ENCODE measurements at places on chromosomes 1 and 21.

DNA sequence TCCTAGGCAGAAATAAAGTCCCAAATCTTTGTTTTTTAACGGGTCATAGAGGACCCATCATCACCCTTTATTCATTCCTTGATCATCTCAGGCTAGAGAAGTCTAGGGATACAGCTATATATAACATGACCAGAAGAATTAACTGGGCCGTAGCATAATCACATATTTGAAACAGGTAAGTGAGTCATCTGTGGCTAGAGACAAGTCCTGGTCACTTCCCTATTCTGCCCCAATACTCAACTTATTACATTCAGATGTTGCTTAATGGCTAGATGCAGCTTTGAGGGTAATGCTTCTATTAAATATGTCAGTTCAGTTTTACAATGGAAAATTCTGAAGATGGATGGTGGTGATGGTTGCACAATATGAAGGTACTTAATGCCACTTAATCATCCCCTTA lies 47.0 kb downstream of the EXO1 start:
- DNase-seq, result no peak

GRCh38 chr1:26079960-26080814 lies 12.8 kb upstream of the TRIM63 start:
- no peak for DNase-seq

GRCh38 chr1:112840631-112841624 lies 115.1 kb downstream of the SLC16A1 start:
- no peak for DNase-seq

DNA sequence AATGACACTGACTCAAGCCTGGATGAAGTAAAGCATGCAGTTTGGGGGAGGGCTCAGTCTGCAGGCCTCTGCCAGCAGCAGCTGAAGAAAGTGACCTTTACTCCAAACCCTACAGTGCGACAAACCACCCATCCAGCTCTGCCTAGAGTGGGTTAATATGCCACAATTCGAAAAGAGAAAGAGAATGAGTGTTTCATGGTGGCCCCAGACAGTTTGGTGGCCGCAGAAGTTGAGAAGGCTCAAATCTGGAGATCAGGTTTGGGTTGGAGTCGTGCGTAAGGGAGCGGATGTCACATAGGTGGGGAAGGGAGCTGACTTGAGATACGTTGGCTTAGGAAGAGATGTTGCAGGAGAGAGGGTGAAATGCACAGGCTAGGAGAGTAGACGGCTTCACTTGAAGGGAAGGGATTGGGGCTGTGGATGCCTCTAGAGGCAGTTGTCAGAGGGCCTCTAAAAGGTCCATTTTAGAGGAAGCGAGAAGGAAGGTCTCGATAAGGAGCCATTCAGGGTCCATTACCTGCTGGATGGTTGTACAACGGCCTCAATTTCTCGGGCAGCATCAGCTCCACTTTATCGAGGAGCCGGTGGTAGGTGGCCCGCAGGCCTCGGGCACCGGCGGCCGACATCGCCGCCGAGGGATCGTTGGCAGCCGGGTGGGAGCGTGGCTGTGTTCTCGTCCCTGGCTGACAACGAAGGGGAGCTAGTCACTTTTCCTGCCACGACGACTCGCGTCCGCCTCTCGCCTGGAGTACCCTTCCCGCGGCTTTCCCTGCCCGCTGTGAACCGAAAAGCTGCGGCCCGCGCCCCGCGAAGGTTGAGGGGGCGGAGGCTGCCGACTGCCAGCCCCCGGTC lies 1.0 kb upstream of the DCAF6 start:
- DNase-seq, result peak; percentile 4

- no peak for DNase-seq
Measured at GRCh38 chr1:61152066-61152465, 69.7 kb downstream of the NFIA start.

- no peak for DNase-seq
Measured at GRCh38 chr1:228058949-228059633, 23.4 kb upstream of the ARF1 start.

DNA sequence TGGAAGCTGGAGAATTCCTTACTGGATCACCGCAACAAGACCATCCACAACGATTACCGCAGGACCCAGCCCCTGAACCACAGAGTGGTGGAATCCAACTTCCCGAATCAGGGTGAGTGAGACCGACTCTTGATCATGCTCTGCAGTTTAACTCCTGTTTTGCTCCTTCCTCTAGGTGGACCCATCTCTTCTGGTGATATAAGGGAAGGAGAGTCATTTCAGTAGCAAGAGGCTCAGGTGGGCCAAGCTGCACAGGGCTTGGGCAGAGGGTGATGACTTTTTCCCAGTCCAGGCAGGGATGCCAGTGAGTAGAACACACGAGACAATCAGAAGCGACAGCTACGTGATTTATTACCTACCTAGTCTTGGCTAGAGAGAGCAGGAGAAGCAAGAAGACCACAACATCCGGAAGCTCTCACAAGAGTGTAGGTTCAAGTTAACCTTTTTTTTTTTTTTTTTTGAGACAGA lies 25.2 kb downstream of the CA6 start:
- peak; percentile 7 for DNase-seq

GRCh38 chr1:181443231-181443853 lies 40.0 kb upstream of the CACNA1E start:
- no peak for DNase-seq

- no peak for DNase-seq
Measured at GRCh38 chr1:207330011-207330710, 8.7 kb downstream of the CD55 start.

DNA sequence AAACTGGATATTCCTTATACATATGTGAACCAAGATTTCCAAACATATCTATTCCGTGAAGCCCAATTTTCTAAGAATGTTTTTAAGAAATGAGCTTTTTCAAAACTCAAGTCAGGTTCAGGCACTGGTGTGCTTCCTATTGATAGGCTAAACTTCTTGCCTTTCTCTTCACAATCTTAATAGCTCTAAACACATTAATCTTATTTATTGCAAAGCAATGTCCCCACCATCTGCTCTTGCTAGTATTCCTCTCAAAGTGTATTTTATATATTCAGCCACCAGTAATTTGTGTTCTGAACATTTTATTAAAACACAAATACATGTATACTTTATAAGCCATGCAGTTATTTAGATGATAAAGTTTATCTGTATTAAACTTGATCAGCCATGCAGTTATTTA lies 11.5 kb downstream of the ZNF281 start:
- DNase-seq, result no peak

GRCh38 chr21:36321325-36322082 lies 1.5 kb downstream of the MORC3 start:
- no peak for DNase-seq

GRCh38 chr1:234395297-234395696 lies 22.0 kb downstream of the COA6 start:
- no peak for DNase-seq

DNA sequence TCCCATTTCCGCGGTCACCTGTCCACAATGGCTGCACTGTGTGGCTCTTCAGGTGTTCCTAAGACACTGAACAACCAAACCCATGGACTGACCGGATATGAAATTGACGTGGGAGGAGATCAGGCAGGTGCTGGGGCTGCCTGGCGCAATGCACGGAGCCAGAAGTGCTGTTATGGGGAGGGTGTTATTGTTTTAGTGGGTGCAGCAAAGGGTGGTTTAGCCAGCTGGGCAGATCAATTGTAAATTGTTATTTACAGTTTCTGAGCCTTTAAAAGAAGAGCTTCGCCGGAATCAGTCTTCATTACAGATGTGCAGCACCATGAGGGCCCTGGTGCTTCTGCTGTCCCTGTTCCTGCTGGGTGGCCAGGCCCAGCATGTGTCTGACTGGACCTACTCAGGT lies at the start of gene CA6:
TSS of gene CA6 (plus strand) at position 301 of the 400 bp plus-strand sequence. CDS start at position 320, 19 bp downstream.
- DNase-seq, result no peak

GRCh38 chr1:93963585-93963984 lies 54.4 kb upstream of the GCLM start:
- no peak for DNase-seq

- no peak for DNase-seq
Measured at GRCh38 chr21:26659182-26659581, 86.1 kb upstream of the CYYR1 start.

GRCh38 chr1:230421481-230421880 lies 4.7 kb downstream of the PGBD5 start:
- no peak for DNase-seq

DNA sequence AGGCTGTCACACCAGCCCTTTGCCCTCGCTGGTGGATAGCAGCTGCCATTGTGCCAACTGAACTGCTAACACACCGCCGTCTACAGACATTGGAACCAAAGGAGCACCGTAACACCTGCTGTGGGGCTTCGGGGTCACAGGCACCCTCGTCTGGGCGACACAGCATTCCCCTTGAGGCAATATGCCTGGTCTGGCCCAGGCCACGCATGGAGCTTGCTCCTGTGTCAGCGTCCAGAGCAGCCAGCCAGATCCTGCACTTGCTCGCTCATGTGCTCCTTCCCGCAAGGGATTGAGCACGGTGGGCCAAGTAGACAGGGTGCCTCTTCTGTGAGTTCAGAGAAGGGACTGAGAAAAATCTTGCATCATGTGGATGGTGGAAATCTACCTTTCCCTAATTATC lies 314.6 kb upstream of the PLD5 start:
- no peak for DNase-seq

DNA sequence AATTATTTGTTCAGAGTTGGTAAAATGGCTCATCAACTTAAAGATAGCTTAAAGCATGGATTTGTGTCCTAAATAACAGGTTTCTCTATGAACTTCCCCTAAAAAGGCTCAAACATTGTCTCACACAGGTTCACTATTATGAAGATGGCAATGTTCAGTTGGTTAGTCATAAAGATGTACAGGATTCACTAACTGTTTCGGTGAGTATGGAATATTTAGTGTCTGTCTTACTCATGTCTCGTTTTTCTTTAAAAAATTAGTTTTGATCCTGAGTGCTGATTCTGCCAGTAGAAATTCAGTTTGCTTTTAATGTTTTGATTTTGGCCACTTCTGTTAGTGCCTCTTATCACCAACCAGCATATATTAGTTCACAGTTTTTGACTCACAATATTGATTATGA lies 7.5 kb upstream of the MOV10 start:
- no peak for DNase-seq

- DNase-seq, result no peak
Measured at GRCh38 chr1:19411612-19412011, 73.7 kb downstream of the CAPZB start.

DNA sequence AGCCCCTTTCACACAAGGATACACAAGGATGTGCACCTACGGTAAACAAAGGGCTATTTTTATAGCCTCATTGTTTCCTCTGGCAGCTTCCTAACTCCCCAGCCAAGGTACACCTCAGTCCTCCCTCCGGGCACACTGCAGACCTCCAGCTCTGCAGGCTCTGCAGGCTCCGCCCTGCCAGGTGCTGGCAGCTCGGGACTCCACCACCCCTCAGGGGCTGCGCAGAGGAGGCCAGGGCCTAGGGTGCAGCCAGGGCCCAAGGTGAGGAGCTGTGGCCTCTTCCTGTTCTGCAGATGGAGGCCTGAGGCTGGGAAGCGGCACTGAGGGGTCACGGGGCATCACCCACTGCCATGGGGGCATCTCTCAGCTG lies 19.8 kb upstream of the CLSTN1 start:
- DNase-seq, result no peak

GRCh38 chr1:207241164-207241934 lies 80.1 kb upstream of the CD55 start:
- DNase-seq, result no peak

- no peak for DNase-seq
Measured at GRCh38 chr1:152977614-152978013, 6.3 kb upstream of the SPRR1A start.

DNA sequence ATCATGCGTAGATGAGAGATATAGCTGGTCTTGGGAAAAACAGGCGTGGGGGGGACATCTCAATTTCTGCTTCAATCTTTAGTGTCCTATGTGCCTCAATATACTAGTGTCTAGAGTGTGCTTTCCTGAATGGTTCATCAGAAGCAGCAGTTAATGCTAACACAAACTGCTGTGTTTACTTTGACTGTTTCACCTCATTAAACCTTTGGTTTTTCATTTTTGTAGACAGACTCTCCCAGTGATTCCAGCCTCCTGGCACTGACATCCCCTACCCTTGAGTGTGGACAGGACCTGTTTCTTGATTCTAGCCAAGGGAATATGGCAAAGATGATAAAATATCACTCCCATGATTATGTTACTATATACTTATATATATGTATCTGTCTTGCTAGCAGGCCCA lies 37.6 kb downstream of the ZYG11A start:
- DNase-seq, result no peak

GRCh38 chr1:201253906-201254624 lies 29.2 kb upstream of the PKP1 start:
- DNase-seq, result no peak

DNA sequence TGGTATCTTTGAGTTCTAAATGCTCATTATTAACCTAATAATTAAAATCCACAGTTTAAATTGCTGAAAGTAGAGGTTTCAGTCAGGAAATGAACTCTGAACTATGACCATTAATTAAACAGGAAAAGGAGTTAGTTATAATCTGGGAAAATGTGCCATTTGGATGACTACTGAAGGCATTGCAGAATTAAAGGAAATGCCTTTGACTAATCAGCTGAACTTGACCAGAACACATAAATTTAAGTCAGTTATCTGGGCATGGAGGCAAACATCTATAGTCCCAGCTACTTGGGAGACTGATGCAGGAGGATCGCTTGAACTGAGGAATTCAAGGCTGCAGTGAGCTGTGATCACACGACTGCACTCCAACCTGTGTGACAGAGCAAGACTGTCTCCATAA lies 31.9 kb downstream of the SLC44A5 start:
- no peak for DNase-seq

DNA sequence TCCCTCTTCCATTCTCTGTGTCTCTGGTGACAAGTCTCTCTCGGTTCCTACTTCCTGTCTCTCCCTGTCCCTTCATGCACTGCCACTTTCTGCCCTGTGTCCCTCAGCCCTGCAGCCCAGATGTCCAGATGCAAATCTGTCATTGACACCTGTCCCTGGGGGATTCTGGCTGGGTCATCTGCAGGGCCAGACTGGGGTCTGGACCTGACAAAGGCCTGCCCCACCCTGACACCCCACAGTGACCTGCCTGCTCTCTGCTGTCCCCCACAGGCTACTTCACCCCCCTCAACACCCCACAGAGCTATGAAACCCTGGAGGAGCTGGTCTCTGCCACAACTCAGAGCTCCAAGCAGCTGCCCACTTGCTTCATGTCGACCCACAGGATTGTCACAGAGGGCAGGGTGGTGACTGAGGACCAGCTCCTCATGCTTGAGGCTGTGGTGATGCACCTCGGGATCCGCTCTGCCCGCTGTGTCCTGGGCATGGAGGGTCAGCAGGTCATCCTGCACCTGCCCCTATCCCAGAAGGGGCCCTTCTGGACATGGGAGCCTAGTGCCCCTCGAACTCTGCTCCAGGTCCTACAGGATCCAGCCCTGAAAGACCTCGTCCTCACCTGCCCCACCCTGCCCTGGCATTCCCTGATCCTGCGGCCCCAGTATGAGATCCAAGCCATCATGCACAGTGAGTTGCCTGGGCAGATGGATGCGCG lies 7.2 kb downstream of the THEMIS2 start:
- DNase-seq, result no peak

Measured in activated CD4-positive, alpha-beta T cell treated with anti-CD3 and anti-CD28 coated beads, Interleukin-2, amount 50 U/mL, for 4 hours (primary cell).